ENCODE measurements at places on chromosomes 3 and 15.

DNA sequence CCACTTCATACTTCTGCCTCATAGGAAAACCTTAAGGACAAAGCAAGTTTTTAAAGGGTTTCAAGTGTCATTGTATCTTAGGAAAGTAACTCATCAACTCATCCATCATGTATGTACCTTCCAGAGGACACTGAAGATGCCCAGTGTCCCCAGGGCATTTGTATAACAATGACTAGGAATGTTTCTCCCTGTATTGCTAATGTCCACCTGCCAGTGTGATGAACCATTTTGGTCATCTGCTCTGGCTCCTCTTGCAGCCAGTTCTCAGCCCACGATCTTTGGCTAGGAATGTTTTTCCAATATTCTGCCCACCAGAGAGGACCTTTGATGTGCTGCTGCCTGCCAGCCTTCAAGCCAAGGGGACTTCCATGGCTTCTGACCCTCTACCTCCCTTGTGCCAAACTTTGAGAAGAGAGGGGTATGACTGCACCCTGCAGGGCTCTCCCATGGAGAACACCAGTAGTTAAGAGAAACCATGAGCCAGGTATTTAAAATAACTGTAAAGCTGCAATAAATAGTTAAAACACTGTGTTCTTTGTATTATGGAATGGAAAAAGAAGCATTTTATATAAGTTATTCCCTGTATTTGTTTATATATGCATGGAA is 11.4 kb downstream of the LMOD3 start:
- no peak for DNase-seq

DNA sequence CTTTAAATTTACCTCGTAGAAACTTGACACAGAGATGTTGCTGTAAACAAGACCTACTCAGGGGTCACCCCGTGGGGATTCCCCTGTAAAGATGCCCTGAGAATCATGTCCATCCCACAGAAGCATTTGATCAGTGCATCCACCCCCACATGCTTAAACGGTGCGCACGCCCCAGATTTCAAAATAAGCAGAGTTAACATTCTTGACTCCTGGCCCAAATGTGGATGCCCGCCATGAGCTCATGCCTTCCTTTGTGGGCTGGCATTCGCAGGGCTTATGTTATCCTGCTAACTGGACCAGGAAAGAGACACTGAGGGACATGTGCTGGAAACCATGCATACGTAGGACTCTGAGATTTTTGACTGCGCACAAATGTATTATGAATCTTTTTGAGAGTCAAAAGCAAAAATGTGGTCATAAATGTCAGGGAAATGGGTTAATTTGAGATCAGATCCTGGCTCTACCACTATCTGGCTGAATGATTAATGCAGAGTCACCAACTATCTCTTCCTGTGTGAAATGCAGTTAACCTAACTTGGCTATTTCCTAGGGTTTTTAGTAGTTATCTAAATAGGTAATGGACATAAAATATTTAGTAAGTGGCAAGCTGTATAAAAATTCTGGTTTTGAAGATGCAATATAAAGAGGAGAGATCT is 9.1 kb upstream of the TP63 start:
- DNase-seq = no peak

DNA sequence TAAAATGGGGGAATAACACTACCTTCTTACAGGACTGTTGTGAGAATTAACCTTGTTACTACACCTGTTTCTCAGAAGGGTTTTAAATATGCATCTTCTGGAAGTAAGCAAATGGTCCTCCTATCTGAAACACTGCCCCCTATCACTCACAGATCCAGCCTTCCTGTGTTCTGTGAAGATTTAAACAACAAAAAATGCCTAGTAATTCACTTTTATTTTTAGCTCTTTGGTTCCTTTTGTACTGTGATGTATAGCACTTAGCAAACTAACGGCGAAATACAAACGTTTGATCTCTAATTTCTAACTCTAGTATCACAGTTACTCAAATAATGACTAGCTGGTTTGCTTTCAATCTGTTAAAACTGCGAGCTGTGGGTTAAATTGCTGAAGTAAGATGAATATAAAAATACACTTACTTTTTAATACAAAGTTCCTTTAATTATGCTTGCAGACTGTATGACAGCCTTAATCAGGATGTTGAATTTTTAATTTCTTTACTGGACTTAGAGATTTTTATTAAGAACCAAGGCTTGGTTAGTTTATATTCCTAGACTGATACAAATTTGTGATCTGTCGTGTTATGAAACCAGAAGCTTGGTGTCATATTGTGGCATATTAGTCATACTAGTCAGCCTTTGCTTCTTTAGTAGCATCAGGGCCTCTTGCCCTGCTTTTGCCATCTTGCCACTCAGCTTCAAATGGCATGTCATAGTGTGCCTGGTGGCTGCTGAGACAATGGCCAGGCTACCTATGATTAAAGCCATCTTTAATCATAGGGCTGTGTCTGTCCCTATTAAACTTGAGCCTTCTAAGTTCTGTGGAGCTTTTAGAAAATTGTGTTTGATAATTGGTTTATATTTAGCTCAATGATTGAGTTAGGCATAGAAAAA is 9.2 kb downstream of the EIF3J start:
- DNase-seq = no peak

DNA sequence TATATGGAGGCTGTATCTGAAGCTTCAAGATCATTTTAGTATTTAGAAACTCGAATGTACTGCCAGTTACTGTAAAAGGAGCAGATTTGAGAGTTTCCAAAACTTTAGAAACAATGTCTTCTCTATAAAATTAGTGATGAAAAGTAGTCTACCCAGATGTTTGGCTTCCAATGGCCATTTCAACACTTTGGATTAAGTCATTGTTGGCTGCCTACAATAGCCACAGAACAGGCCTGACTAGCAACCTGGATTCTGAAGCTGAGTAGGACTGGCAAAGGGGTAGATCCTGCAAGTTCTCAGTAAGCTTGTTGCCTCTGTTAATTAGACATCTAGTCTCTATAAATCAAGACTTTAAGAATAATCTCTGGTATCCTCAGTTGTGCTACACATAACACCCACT is 239.0 kb upstream of the KCNMB2 start:
- DNase-seq = no peak

DNA sequence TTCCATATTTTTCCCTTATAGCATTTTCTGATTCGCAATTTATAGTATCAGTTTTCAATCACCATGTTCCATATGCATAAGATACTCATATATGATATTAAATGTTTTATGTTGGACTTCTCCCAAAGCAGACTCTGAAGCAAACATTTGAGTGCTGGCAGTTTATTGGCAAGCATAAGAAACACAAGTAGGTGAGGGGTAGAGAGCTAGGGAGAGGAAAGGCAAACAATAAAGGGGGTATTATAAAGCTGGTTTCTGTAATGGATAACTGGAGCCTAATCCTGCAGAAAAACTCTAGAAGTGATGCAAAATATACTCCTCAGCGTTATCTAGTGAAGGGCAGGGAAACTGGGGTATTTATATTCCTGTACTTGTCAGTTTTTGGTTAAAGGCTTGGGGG is 491.5 kb upstream of the TGFBR2 start:
- DNase-seq = no peak

DNA sequence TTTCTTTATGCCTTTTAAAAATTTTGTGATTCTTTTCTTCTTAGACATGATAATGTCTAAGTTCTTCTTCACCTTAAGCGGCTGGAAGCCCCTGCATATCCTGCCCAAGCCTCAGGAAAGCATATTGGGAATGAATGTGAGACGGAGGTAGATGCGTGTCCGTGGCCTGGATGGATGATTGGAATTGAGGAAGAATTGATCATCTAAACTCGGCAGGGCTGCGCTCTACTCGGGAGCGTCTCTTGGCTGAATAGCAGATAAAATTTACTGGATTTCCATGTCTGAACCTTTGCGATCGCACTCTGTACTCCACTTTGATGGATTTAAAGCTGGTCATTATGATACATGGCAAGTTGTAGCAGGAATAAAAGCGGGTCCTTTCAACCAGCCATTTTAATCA is 406.7 kb upstream of the ONECUT1 start:
- no peak for DNase-seq

GRCh38 chr15:63551400-63551799 is 45.8 kb upstream of the FBXL22 start:
- DNase-seq = no peak

DNA sequence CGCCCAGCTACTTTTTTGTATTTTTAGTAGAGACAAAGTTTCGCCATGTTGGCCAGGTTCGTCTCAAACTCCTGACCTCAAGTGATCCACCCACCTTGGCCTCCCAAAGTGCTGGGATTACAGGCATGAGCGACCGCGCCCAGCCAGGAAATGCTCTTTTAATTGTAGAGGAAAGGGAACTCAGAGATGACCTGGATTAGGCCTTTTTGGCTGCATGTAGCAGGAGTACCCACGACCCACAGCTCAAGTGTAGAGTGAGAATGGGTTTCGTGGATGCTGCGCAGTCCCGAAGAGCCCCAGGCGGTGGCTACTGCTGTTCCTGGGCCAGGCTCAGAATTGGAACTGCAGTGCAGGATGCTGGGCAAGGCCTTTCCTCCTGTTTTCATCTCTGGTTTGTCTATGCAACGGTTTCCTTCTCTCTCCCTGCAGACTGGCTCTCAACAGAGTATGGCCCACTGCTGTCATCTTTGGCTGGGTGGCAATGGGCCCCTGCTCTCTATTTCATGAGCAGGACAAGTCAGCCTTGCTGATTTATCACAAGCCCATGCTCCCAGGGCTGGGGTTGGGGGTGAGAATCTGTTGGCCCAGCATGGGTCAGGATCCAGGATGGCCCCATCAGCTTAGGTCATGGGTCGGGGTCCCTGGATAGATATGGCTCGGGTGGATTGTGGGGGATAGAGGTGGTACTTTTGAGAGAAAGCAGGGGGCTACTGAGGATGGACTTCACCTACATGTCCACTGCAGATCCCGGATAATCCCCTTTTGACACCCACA is 51.2 kb downstream of the GASK1A start:
- no peak for DNase-seq

DNA sequence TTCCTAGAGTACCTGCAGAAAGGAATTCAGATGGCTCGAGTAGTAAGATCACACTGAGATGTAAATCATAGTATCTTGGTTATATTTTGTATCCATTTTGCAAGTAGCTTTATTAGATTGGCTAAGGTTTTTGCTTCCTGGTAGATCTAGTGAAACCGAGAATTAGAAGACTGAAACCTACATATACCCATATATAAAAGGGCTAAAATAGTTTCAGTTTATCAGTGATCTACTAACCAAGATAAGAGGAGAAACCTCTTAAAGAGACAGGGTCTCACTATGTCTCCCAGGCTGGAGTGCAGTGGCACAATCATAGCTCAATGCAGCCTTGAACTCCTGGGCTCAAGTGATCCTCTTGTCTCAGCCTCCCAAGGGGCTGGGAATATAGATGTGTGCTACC is 135.3 kb downstream of the PCCB start:
- no peak for DNase-seq

GRCh38 chr15:40279437-40280141 is 3.3 kb downstream of the ANKRD63 start:
- DNase-seq = peak; percentile 36

GRCh38 chr15:69358850-69359249 is 55.3 kb upstream of the KIF23 start:
- no peak for DNase-seq

Data from NCI-H187 (cell line).